NK-92 treated with Interleukin-12 subunit alpha and Interleukin-12 subunit beta, amount 100 ng/mL, for 24 hours (cell line): ENCODE measurements at places on chromosomes 16 and 17.

- no peak for DNase-seq
Measured at GRCh38 chr16:53433509-53433908, 762 bp upstream of the RBL2 start.

GRCh38 chr17:7132511-7133094, 18.0 kb upstream of the ASGR2 start:
- DNase-seq: no peak

DNA sequence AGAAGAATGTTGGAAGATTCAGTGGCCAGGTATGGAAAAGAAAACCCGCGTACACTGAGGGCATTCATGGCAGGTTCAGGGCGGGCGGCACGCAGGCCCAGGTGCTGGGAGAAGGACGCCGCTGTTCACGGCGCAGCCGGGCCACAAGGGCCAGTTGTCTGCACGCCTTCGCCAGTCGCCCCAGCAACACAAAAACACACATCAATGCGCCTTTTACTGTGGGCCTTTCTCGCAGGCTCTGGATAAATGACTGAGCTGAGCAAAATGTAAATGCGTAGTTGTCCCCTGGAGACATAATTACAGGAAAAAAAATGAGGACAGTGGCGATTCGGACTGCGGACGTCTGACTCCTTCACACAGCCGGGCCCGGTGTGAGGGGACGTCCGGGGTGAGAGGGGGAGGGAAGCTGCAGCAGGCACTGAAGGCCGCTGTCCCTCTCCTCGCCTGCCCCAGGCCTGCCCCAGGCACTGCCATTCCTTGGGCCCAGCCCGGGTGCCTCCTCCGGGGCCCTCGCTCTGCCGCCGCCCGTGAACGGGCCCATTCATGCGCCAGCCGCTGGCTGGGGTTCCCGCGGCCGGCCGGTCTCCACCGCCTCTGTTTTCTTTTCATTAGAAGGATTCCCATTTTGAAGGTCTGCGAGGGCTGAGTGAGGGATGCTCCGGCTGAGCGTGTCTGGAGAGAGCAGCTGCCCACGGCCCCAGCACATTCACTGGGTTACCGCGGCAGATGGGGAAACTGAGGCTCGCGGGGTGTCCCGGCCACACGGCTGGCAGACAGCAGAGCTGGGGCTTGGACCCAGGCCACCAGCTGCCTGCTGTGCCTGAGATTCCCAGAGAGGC, 6.5 kb upstream of the ZNF469 start:
- DNase-seq: no peak

- no peak for DNase-seq
Measured at GRCh38 chr17:3986270-3986938, 22.2 kb upstream of the ATP2A3 start.

GRCh38 chr16:12158428-12158827, 181.9 kb downstream of the SNX29 start:
- no peak for DNase-seq

GRCh38 chr16:66131156-66131807, 235.2 kb upstream of the CDH5 start:
- no peak for DNase-seq

DNA sequence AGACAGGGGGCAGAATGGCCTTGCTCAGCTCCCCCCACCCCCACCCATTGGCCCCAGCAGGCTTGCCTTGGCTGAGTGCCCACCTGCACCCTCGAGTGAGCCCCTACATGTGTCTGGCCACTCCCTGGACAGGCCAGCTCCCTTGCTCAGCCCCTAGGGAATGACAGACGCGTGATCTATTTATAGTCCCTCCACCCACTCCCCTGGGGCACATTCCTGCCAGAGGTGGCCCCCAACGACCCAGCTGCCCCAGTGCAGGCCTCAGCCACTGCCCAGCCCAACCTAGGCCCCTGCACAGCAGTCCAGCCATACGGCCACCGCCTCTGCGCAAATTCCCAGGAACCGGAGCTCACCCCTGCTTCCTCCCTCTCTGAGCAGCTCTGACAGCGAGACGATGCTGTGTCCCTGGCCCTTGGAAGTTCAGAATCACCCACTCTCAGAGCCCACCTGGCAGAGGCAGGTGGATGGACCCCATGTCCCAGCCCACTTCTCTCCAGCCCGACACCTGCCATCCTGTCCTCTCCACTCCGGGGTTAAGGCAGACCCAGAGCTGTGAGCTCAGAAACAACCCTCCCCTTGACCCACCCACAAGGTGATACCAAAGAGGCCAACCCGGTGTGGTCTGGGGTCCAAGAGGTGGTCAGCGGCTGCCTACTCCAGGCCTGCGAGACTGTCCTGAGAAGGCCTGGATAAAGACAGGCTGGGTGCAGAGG, 11.5 kb upstream of the P2RX1 start:
- no peak for DNase-seq

DNA sequence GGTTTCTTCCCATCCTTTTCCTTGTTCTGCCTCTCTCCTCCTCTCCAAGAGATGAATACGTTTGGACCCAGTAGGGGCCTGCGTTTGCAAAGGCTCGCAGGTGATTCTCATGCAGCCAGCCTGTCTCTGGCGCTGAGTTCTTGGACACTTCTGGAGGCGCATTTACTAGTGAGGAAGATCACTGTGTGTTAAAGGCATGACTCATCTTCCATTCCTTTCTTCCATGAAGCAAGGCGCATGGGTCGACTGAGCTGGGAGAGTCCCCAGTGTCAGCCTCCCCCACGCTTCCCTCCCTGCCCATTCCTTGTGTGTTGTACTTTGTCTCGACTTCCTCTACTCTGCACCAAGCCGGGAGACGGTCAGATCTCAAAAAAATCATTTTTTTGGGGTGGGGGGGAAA, 159.9 kb upstream of the EEF2KMT start:
- no peak for DNase-seq

- DNase-seq: no peak
Measured at GRCh38 chr16:56933828-56934598, 2.1 kb downstream of the HERPUD1 start.

- DNase-seq: no peak
Measured at GRCh38 chr17:13306310-13306962, 288.6 kb upstream of the ELAC2 start.

- no peak for DNase-seq
Measured at GRCh38 chr16:68993885-68994284, 111.6 kb upstream of the HAS3 start.

GRCh38 chr17:27762527-27763305, 37.6 kb downstream of the NOS2 start:
- no peak for DNase-seq

DNA sequence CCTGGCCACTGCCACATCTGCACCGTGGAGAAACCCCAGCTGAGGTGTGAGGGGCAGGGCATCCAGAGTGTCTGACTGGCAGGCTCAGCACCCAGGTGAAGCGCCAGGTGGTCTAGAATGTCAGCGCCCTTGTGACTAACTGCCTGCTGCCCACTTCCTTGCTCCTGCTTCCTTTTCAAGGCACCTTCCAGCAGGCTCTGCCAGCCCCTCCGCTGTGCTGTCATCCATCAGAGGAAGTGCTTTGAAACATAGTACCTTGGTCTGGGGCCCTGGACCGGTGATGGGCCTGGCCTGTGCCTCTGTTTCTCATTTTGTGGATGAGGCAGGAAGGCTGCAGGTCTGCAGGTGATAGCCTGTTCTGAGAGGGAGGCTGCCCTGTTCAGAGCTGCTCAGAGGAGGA, 5.5 kb downstream of the SPNS2 start:
- no peak for DNase-seq

GRCh38 chr17:80443916-80444643, 29.1 kb downstream of the ENDOV start:
- DNase-seq: no peak

- DNase-seq: no peak
Measured at GRCh38 chr16:87043231-87044031, 273.8 kb downstream of the C16orf95 start.

- no peak for DNase-seq
Measured at GRCh38 chr17:19703828-19704613, 12.4 kb downstream of the SLC47A2 start.

GRCh38 chr16:79519448-79519847, 81.1 kb downstream of the MAF start:
- DNase-seq: no peak

DNA sequence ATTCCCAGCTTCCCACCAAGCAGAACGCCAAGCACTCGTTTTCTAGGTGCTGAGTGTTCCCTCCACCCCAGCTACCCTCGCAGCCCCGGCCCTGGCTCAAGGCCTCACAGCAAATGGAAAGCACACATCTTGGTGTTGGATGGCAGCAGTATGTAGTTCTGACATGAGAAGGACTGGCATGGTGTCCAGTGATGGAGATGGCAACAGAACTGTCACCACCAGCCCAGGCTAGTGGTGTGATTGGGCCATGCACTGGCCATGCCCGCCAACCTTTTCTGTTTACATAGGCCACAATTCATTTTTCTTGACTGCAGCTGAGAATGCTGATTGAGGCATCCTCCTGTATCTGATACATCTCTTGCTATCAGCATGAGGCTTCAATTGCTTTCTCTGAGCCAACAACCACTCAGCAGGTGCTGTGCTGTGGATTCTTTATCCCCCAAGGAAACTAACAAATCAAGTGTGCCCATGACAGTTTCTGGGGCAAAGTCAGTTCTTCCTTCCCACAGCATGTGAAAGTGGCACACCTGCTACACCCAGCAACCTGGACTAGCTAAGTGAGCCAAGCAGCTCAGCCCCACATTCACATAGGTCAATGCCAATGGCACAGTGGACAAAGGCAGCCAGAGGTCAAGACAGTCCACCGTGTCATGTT, 3.8 kb downstream of the SLC12A4 start:
- DNase-seq: no peak

GRCh38 chr17:2195729-2196128, 107.9 kb downstream of the SMG6 start:
- DNase-seq: no peak

GRCh38 chr17:31798205-31798724, 60.8 kb downstream of the COPRS start:
- DNase-seq: no peak

DNA sequence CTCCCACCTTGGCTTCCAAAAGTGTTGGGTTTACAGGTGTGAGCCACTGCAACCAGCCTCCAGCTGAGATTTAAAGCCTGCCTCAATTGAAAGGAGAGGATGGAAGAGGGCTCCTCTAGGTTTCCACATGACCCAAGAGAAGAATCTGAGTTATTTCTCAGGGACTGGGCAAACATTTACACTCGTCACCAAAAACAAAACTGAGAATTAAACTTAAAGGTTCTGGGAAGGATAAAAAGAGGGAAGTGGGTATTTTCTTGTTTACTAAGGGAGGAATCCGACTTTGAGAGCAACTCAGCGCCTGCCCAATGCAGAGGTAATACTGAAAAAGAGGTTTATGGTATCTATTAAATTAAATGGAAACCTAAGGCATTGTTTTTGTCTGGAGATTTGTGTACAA, 13.3 kb downstream of the HOXB1 start:
- no peak for DNase-seq

GRCh38 chr16:82368041-82368440, 198.0 kb upstream of the MPHOSPH6 start:
- no peak for DNase-seq

GRCh38 chr17:78899361-78900260, 3.4 kb downstream of the CEP295NL start:
- DNase-seq: no peak

DNA sequence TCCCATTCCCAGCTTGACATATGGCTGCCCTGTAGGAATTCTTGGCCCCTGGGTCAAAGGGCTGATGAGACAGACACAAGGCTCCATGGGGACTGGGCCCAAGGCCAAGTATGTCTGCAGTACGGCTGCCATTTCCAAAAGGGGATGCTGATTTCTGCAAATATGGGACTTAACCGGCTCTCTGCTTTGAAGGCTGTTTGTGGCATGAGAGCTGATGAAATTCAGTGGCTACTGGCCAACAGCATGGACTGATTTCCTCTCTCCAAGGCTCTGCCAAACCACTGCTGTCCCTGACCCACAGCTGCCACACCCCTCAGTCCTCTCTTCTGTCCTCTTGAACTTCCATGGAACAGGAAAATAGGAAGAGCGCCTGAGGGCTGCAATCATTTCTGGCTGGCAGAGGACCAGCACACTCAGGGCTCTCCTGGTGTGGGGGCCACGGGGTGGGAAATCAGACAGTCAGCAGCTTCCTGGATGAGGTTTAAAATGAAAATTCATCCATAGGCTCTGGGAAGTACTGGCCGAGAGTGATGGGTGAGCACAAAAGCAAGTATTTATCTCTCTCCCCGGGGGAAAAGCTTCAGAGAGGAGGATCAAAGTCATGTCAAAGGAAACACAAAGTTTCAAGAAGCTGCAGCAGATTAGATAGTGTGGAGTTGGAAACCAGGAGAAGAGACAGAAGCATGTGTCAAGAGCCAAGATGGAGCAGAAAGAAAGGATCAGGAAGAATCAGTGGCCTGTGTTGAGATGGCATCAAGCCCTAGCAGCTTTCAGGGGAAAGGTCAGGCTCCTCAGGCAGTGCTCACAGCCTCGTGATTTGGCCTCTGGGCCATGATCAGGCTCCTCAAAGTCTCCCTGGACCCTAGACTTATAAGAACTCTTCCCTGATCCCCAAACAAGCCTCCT, 64.1 kb upstream of the SREBF1 start:
- DNase-seq: no peak
